Activated CD8-positive, alpha-beta T cell treated with anti-CD3 and anti-CD28 coated beads, Interleukin-2, amount 10 ng/mL, durations not matched to agents 7 days and 5 days (primary cell): ENCODE measurements at places on chromosomes 6 and 20.

GRCh38 chr6:79808921-79809320 lies 138.4 kb downstream of the ELOVL4 start:
- no peak for DNase-seq

DNA sequence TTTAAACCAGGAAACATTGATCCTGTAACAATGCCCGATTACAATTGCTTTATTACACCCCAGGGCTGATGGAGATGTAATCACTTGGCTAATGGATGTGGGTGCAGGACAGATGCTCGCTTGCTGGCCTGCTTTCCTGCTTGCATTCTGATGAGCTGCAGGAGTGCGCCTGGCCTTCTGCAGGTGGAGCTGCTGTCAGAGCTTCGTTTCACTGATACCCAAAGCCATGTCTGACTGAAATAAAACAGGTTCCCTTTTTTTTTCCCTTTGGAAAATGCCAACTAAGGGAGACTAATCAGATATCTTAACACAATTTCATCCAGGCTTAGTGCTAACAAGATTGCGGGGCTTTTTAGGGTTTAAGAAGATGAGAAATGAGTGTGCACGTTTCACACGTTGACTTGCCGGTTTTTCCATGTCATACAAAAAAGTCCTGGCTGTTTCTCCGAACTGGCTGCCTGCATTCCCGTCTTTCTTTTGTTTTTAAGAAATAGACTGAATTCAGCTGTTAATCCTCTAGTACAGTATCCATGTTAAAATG lies 60.7 kb downstream of the VAPB start:
- no peak for DNase-seq

DNA sequence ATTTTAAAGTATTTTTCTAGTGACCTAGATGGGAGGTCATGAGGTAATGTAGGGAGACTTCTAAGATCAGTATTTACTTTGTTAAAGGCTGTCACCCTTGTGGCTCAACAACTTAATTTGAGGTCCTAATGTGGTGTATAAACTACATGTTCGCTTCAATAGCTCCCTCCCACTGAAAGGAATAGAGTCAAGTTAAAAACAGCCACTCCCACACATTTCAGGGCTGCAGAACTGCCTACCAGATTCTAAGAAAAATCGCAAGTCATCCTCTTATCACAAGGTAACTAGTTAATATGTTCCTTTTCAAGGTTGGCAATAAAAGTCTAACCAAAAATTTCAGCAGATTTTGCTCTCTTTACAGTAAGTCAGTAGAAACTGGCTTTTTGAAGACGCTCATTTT lies 15.1 kb downstream of the GSTA1 start:
- no peak for DNase-seq

- no peak for DNase-seq
Observed at GRCh38 chr20:49549801-49550551, 18.0 kb downstream of the PTGIS start.

DNA sequence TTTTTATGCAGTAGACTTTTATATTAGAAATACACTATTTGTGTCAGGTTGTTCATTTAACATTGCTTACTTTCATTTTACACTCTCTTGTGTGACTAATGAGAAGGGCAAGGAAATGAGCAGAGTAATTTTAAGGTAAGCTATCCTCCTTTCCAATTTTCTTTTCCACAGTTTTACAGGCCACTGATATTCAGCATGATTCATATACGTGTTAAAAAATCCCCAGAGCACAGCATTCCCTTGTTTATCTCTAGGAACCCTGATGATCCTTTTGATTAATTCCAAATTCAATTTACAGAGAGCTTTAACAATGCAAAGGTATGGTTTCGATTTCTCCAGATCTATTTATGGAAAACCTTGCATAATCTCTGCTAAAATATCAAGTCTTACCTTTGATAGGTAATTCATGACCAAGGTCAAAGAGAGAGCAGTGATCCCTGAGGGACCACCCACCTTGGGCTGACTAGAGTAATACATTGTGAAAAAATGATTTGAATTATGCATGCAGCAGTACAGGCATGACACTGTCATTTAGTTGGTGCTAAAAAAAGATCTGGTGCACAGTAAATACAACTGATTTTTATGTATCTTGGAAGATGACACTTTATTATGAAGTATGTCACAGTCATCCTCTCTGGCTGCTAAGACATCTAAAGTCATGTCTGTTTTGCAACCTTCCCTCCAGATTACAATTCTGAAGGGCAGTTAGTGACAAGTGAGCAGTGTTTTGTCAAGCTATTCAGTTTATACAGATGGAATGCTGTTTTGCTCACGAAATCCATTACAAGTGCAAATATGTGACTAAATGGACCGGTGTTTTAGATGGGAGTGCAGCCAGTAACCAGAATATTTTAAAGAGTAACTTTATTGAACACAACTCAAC lies 736.6 kb downstream of the EPHA7 start:
- no peak for DNase-seq

DNA sequence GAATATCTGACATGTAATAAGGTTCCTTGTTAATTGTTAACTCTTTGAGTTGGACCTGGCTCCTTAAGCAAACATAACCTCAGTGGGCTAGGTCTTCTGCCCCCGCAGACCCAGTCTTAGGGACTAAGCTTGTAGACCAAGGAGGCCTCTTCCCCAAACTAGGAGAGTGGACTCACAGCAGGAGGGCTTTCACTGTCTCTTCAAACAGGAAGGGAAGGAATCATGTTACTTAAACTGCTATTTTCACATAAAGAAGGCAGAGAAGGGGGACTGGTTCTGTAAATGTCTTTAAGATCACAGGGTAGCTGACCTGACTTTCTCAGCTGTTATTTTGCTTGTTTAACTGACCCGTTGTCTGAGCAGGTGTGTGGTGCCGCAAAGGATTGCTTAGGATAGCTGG lies 34.9 kb upstream of the PRDM1 start:
- no peak for DNase-seq

DNA sequence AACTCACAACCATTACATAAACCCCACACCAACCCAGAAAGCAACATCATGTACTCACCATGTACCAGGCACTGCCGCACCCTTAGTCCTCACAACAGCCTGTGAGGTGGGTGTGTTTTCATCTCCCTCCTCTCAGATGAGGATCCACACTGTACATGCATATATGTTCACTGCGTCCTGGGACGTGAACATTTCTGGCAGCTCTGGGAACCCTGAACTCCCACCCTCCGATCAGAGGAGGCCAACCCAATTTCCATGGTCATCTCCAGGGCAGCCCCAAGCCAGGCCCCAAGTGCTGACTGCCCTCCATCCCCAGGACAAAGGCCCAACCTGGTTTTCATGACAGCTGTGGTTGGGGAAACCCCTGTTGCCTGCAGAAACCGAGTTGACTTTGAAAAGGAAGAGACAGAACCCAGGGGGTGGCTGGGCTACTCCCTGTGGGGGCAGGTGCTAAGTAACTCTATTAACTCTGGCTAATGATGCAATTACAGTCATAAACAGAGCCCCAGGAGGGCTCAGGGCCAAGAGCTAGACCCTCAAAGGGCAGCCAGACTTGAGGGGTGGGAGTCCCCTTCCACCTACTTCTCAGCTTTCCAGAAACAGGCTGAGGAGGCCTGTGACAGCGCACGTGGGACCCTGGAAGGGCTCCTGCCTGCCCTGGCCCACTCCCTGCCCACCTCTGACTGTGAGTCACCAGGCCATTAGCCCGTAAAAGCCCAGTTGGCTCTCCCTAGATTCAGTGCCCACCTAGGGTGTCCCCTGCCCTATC lies 2.6 kb downstream of the TFEB start:
- DNase-seq = peak; percentile 72

GRCh38 chr20:62313460-62314338 lies 10.9 kb downstream of the ADRM1 start:
- DNase-seq = no peak

- DNase-seq = peak; percentile 65
Observed at GRCh38 chr6:28586962-28587745, 61.5 kb downstream of the GPX5 start.

- DNase-seq = no peak
Observed at GRCh38 chr20:40942006-40942405, 86.6 kb upstream of the TOP1 start.

- DNase-seq = no peak
Observed at GRCh38 chr20:20454850-20455627, 87.1 kb downstream of the INSM1 start.

DNA sequence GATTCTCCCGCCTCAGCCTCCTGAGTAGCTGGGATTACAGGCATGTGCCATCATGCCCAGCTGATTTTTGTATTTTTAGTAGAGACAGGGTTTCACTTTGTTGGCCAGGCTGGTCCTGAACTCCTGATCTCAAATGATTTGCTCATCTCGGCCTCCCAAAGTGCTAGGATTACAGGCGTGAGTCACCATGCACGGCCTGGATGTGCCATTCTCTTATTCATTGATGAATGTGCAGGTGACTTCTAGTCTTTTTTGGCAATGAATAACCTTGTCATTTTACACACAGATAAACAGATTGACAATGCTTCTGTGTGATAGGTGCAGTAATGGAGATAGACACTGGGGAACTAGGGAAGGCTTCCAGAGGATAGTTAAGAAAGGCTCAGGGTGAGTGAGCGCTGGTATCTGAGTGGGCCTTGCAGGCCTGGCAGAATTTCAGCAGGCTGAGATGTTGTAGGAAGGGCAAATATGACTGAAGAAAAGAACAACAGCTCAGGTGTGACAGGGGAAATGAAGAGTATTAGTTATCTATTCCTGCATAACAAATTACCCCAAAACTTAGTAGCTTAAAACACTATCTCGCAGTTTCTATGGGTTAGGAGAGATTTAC lies 23.3 kb downstream of the PPARD start:
- DNase-seq = no peak

DNA sequence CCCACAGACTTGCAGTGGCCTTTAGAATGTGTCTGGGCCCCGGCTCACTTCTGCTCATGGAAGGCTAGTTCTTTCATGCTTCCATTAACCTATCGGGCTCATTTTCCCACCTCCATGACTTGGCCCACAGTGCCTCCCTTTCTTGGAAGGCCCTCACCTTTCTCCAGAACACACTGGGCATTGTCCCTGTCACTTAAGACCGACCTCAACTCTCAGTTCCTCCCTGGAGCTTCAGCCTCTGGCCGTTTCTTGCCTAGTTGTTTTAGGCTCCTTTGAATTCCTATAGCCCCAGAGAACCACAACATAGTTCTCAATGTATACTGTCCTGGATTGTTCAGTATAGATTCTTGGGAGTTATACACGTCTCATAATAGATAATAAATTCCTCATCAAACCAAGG lies 19.3 kb upstream of the TNFAIP3 start:
- no peak for DNase-seq

DNA sequence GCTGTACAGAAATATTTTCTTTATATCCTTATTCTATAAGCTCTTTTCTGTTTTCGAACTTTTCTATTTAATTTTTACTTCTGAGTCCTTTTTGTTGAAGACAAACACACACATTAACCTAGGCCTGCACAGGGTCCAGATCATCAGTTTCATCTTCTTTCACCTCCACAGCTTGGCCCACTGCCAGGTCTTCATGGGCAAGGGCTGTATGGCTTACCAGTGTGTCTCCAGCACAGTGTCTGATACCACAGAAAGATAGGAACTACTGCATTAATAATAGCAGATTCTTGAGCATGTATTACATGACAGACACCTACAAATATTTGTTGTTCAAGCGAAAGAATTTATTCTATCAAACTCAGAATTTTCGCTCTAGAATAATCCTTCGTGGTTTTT lies 24.4 kb downstream of the QKI start:
- DNase-seq = no peak
